ENCODE measurements at places on chromosomes 3 and 15. TPM values are rescaled to one million over a fixed set of nuclear protein-coding genes. Genes with fewer than 3 reads are reported as not detected.

KLF15 gene
- 7.7 TPM for total RNA-seq

GABRG3 gene
- total RNA-seq: 17.8 TPM

SMAD6 gene
- total RNA-seq: 21.2 TPM

SPTSSB gene
- total RNA-seq: 4.1 TPM

LEO1 gene
- total RNA-seq: 45.1 TPM

CYP1A2 gene
- not detected for total RNA-seq

BRK1 gene
- 92.9 TPM for total RNA-seq

ARGFX gene
- not detected for total RNA-seq

IRAK2 gene
- total RNA-seq: 4.5 TPM

TMEM158 gene
- 4.3 TPM for total RNA-seq

PLA2G4B gene
- total RNA-seq: 8.0 TPM

GPR27 gene
- total RNA-seq: 9.1 TPM

DISP2 gene
- 3.3 TPM for total RNA-seq

TTLL13 gene
- not detected for total RNA-seq

OIP5 gene
- 4.6 TPM for total RNA-seq

MEX3B gene
- 22.9 TPM for total RNA-seq

Data from camera-type eye (tissue), 1 donor.